ENCODE measurements at places on chromosomes 4 and X.

DNA sequence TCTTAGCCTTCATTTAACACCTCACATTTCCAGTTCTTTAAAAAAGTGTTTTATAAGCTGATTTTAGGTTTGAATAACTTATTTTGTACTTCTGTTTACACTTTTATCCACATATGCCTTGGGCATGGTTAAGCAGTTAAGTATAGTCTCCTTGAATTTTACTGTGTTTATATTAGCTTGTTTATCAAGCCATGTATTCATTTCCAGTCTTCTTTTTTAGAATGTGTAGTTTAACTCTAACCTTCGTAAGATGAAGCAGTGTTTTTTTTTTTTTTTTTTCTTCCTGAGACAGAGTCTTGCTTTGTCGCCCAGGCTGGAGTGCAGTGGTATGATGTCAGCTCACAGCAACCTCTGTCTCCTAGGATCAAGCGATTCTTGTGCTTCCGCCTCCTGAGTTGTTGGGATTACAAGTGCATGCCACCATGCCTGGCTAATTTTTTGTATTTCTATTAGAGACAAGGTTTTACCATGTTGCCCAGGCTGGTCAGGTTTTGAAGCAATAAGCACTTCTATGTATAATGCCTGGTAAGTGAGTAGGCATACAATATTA lies 42.5 kb downstream of the BMP2K start:
- no peak for DNase-seq

GRCh38 chr4:106287353-106287969 lies 28.5 kb downstream of the TBCK start:
- no peak for DNase-seq

- no peak for DNase-seq
These were observed 17.7 kb downstream of the SLC25A31 start for GRCh38 chr4:127747883-127748282.

DNA sequence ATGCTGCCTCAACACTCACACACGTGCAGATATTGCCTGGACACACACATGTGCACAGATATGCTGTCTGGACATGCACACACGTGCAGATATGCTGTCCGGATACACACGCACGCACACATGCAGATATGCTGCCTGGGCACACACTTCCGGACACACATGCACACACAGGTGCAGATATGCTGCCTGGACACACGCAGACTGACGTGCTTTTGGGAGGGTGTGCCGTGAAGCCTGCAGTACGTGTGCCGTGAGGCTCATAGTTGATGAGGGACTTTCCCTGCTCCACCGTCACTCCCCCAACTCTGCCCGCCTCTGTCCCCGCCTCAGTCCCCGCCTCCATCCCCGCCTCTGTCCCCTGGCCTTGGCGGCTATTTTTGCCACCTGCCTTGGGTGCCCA lies 14.7 kb downstream of the FGFRL1 start:
- DNase-seq, result no peak

GRCh38 chrX:81202943-81203342 lies 1.0 kb downstream of the SH3BGRL start:
- no peak for DNase-seq

DNA sequence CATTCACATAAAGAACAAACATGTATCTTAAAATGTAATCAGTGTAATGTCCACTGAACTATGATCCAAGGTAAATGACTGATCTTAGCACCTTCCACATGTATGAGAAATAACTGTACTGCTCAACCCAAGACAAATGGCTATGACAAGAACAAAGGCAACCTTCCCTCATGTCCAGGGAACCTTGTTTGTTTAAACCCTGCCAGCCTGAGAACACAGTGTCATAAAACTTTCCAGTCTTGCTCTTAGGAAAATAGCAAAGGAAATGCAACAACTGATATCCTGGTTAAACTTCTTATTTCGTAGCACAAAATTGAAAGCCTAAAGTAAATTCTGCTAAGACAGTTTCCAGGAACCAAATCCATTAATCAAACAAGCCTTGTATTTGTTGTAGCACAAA lies 494.3 kb downstream of the IL15 start:
- DNase-seq, result no peak

- DNase-seq, result no peak
These were observed 12.5 kb downstream of the F8 start for GRCh38 chrX:155009994-155010472.

DNA sequence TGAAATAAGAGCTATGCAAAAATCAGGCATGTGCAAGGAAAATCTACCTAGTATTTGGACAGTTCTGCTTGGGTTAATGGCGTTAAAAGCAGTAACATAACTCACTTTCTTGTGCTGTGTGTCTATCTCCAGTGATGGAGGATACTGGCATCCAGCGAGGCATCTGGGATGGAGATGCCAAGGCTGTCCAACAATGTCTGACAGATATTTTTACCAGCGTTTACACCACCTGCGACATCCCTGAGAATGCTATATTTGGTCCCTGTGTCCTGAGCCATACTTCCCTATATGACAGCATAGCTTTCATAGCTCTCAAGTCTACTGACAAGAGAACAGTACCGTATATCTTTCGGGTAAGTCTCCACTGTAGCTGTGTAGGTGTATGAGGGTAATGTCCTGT lies 2.6 kb downstream of the PRDM8 start:
- DNase-seq, result no peak

GRCh38 chr4:110867251-110867960 lies 244.5 kb upstream of the PITX2 start:
- DNase-seq, result no peak

GRCh38 chrX:137194164-137194563 lies 160.4 kb upstream of the GPR101 start:
- DNase-seq, result peak; percentile 40

All from neural crest cell (in vitro differentiated cells).